SW480 (cell line): ENCODE measurements at places on chromosomes 16 and 17.

GRCh38 chr16:25265968-25266367 lies 8.3 kb upstream of the ZKSCAN2 start:
- DNase-seq = no peak

DNA sequence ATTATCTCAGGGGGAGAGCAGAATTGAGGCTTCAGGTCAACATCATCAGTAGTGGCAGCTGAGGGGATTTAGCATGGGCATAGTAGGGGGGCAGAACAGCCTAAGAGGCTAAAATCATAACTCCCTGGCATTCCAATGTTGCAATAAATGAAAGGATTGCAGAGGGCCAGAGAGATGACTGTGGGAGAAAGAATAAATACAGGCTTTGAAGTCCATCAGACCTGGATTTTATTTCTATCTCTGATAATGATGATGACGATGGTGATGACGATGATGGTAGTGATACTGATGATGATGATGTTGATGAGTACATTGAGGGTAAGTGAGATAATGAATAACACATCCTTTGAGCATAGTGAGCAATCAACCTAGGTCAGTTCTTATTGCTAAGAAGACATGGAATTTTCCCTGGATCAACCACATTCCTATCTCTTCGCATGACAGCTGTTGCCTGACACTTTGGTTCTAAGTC lies 107.4 kb upstream of the CDH11 start:
- DNase-seq = no peak

DNA sequence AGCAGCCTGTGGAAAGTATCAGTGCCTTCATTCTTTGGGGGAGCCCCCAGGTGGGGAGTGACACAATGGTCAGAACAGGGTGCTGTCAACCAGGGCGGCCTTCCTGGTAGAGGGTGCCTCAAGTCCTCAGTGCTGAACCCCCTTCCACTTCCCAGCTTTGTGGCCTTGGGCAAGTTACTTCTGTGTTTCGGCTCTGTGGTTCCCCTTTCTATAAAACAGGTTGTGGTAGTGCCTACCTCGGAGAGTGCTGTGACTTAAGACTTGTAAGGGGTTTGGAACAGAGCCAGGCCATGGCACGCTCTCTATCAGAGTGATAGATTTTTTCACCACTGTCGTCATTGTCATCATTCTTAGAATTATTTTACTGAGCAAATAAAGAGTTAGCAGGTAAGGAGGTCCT lies 141.1 kb downstream of the CCDC182 start:
- DNase-seq = no peak

- DNase-seq = no peak
Observed at GRCh38 chr16:8962393-8963009, 1.2 kb downstream of the USP7 start.

GRCh38 chr16:48350736-48351135 lies 34.5 kb downstream of the SIAH1 start:
- DNase-seq = no peak

GRCh38 chr17:33650304-33650703 lies 357.2 kb upstream of the ASIC2 start:
- DNase-seq = no peak

GRCh38 chr17:34366010-34366409 lies 3.0 kb upstream of the CCL1 start:
- DNase-seq = no peak

DNA sequence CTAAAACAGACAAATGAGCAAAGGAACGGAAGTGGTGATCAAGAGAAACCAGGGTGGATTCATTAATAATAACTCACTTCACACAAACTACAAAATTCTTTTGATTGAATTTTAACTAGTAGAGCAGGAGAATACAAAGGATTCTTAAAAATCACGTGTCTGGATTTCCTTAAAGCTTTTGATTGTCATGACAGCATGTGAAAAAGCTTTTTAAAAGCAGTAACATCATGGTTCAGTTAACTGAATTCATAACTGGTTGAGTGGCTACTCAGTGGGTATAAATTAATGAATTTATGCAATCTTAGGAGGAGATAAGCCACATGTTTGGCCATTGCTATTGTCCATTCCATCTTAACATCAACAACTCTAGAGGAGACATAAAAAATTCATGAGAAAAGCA lies 333.2 kb downstream of the SLC39A11 start:
- no peak for DNase-seq

DNA sequence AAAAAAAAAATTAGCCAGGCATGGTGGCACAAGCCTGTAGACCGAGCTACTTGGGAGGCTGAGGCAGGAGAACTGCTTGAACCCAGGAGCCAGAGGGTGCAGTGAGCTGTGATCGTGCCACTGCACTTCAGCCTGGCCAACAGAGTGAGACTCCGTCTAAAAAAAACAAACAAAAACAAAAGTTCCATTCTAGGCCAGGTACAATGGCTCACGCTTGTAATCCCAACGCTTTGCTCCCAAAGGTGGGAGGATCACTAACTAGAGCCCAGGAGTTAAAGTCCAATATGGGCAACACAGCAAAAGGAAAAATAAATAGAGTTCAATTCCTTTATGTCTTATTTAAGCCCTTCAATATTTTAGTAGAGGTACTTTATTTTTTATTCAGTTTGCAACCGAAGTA lies 47.5 kb downstream of the CNOT1 start:
- no peak for DNase-seq

GRCh38 chr17:79126139-79126538 lies 51.5 kb downstream of the ENGASE start:
- peak; percentile 21 for DNase-seq

DNA sequence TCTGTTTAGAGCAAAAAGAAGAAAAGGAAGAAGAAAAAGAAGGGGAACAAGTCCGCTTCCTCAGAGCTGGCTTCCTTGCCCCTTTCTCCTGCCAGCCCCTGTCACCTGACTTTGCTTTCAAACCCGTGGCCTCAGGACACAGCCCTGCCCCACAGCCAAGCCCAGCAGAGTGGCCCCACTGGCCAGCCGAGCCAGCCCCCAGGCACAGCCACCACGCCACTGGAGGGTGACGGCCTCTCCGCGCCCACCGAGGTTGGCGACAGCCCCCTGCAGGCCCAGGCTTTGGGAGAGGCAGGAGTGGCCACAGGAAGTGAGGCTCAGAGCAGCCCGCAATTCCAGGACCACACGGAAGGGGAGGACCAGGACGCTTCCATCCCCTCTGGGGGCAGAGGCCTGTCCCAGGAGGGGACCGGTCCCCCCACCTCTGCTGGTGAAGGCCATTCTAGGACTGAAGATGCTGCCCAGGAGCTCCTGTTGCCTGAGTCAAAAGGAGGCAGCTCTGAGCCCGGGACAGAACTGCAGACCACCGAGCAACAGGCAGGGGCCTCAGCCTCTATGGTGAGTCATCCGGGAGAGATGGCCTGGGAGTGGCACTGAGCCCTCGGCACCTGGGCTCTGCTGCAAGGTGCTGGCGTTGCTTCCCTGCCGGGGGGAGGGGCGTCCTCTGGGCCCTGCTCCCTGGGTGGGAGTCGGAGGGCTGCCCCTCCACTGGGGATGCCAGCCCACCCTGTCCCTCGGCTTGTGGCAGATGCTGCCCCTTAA lies 27.3 kb downstream of the RNF213 start:
- peak; percentile 44 for DNase-seq
